Left renal pelvis (tissue), 4 donors: ENCODE measurements at places on chromosomes 3 and 15.

GRCh38 chr15:29044503-29044901, 158.7 kb downstream of the APBA2 start:
- no peak for DNase-seq

DNA sequence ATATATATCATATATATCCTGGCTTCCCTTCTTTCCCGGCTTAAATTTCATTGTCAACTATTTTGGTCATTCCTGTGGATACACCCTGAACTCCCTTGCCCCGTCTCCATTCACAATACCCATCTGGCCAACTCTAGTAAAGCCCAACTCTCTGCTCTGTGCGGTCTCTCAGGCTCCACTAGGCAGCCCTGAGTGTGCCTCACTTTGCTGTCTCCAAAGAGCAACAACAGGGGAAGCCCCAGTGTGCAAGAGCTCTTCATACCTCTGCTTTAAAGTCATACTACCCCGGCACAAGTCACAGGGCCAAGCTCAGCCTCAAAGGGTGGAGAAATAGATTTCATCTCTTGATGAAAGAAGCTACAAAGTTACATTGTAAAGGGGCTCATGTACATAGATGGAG, 18.9 kb upstream of the FEM1B start:
- no peak for DNase-seq

DNA sequence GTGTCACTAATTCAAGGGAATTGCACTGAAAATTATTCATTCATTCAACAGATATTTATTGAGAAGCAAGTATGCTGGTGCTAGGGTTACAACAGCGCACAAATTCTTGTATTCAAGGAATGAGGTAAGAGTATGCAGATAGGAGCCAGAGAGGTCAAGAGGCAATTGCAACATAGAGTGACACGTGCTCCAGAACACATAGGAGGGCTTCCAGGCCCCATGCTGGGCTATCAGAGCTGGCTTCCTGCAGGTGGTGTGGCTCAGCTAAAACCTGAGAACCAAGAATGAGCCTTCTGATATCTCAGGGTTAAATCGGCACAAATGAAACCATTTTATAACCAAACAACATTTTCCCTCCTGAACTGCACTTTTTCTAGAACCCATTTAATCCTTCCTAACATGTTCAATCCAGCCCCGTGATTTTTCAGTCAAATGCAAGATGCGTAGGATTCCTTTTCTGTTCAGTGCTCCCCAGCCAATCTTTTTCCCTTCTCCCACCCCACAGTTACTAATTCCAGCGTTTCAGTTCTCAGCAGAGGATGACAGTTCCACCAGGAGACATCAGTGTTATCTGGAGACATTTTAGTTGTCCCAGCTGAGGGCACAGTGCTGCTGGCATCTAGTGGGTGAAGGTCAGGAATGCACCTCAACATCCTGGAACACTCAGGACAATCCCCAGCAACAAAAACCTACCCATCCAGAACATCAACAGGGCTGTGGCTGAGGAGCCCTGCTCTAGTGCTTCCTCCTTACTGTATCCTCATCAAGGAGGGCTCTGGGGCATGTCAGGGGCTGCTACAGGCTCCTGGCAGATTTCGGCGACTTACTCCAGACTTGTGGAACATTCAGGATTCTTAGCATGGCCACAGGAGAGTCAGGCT, 13.1 kb downstream of the CCR5AS start:
- DNase-seq, result no peak

DNA sequence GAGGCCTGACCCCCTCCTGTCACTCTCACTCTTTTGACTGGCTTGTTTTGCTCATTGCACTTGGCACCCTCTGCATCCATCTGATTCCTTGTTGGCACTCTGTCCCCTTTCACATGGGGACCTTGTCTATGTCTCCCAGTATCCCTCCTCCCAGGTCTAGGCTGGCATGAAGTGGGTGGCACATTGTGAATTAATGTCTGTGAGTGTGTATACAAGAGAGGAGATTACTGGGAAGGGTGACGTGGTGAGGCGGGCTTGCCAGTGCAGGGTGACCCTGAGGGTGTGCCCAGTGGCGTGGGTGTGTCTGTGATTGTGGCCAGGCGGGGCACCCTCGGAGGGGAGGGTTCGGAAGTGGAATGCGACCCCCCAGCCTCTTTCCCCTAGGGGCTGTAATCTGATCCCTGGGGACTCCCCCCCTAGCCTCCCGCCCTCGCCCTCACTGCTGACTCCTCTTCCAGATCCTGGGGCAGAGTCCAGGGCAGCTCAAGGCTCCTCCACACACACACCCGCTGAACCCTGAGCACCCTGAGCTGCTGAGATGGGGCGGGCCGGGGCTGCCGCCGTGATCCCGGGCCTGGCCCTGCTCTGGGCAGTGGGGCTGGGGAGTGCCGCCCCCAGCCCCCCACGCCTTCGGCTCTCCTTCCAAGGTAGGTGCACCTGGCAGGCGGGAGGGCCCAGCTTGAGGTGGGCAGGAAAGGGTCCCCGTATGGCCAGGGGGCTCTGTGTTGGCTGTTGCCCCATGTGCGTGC, at the start of gene SEMA3B:
Gene SEMA3B (plus strand): TSS at position 445 of the 749 bp plus-strand sequence. CDS start 94 bp downstream, at position 539.
- no peak for DNase-seq
